ENCODE measurements at places on chromosomes 4 and X.
A peak's percentile ranks its signal among the peaks of the same experiment; 100 is the strongest.

GRCh38 chr4:146435962-146436361, 85.8 kb downstream of the SLC10A7 start:
- no peak for DNase-seq

DNA sequence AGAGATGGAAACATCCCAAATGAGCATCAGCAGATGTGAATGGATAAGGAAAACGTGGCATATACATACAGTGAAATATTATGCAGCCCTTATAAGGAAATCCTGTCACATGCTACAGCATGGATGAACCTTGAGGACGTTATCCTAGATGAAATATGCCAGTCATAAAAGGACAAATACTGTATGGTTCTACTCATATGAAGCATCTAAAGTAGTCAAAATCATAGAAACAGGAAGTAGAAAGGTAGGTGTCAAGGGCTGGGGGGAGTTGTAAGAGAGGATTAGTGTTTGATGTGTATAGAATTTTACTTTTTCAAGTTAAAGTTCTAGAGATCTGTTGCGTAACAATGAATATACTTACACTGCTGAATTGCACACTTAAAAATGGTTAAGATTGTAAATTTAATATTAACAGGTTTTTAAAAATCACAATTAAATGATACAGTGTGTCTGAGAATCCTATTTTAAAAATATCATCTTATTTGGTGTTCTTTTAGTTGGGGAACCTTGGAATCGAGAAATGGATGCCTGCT, 58.5 kb downstream of the KDM6A start:
- no peak for DNase-seq

DNA sequence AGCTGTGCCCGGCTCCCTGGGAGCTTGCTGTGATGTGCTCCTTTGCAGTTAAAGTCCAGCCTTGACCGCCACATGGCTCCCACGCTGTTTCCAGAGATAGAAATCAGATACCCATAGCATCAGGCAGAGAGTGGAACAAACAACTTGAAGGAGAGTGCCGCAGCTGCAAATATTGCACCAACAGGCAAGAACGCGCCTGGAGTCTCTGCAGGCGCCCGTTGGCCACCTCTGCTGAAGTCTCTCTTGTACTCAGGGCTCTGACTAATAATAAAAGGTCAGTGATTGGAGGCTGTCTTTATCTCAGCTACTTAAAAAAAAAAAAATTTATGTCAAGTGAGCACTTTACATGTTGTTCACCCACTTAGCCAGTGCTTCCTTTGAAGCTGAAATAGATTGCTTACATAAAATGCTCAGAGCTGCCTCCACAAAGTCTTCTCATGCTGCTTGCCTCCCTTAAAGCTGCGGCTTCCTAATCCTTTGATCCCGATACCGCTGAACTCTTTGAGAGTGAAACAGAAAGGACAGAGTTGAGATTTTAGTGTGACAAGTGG, 30.9 kb upstream of the TENM3 start:
- no peak for DNase-seq

DNA sequence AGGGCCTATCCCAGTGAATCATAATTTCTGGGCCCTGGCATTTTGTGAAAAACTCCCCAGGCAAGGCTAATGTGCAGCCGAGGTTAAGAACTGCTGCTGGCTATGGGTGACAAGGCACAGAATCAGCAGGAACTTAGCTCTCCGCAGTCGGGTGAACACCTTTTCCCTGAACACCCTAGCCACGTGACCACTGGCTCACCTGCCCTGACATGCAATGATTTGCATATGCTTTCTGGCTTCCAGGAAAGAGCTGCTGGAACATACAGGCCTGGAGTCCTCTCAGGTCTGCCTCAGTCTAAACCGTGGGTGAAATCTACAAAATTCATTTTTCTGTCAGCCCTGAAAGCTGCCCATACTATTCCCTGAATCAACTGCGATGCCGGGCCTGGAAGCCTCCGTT, 56.6 kb downstream of the ZNF827 start:
- peak; percentile 42 for DNase-seq

- DNase-seq: no peak
Measured at GRCh38 chr4:148071009-148071408, 339.1 kb downstream of the ARHGAP10 start.

DNA sequence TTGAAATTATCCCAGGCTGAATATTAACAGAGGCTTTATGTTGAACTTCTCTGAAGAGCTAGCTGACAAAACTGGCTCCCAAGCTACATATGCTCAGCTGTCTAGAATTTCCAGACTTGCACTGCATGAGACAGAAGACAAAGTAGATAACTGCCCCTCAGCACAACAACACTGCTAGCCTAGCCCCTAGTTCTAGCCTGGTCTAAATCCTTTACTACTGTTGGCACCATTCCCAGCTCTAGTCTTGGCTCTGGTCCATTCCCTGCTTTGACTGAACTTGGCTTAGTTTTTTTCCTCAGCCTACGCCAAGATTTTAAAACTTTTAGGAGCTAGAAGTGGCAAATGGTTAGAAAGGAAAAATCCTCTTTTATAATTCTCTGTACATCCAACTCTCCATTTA, 7.6 kb upstream of the OPHN1 start:
- peak; percentile 56 for DNase-seq

- DNase-seq: no peak
Measured at GRCh38 chr4:168509786-168510185, 12.9 kb downstream of the PALLD start.

- no peak for DNase-seq
Measured at GRCh38 chr4:39446483-39446841, 12.3 kb downstream of the RPL9 start.

DNA sequence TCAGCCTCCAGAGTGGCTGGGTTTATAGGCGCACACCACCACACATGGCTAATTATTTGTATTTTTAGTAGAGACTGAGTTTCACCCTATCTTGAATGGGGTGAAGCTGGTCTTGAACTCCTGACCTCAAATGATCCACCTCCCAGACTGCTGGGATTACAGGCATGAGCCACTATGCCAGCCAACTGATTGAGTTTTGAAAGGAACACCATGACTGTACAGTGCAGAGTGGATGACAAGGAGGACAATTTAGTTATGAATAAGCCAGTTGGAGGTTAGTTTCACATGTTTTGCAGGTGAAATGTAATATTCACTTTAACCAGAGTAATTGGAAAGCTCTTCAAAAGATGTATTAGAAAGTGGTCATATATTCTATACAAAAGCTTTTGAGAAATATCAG, 60.8 kb downstream of the PCDH18 start:
- no peak for DNase-seq

Measured in urinary bladder (tissue), 4 donors.